ENCODE measurements at places on chromosomes 2 and 18.

DNA sequence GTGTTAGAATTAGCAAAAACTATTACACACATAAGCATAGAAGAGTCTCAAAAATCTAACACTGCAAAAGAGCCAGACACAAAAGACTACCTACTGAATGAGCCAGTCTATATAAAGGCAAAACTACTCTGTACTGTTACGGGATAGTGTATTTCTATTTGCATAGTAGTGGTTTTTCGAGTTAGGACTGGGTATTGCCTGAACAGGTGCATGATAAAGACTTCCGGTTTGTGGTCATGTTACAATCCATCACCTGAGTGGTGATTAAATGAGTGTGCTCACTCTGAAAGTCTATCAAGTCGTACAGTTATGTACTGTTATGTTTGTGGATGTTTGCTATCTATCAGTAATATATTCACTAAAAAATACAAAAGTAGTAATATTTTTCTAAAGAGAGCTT lies 523.3 kb upstream of the SYT4 start:
- DNase-seq, result no peak

- no peak for DNase-seq
These were observed 19.0 kb downstream of the CLUL1 start for GRCh38 chr18:615773-616172.

GRCh38 chr2:43024515-43025011 lies 201.8 kb downstream of the ZFP36L2 start:
- no peak for DNase-seq

DNA sequence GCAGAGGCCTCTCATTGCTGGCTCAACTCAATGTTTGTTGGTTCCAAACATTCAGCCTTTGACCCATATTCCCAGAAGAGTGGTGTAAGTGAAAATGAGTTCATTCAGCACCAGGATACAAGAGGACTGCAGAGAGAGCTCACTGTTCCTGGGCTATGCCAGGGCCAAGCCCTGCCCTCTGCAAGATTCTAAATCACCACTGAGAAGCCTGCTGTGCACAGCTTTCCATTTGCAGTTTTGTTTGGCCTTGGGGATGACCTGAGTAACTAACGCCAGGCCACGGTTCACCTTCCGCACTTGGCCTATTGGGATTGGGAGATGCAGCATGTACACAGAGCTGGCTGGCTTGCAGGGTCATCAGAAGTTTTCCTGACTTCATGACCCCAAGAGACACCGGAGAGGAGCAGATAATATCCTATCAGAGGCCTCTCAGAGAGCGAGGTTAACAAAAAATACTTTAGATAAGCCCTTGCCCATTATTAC lies 12.6 kb downstream of the GKN1 start:
- no peak for DNase-seq

Data from stimulated activated CD4-positive, alpha-beta T cell treated with anti-CD3 and anti-CD28 coated beads, Interleukin-12 subunit alpha, Interleukin-12 subunit beta, amount 100 ng/mL, for 48 hours (primary cell).